ENCODE measurements at places on chromosomes 2 and 18.

DNA sequence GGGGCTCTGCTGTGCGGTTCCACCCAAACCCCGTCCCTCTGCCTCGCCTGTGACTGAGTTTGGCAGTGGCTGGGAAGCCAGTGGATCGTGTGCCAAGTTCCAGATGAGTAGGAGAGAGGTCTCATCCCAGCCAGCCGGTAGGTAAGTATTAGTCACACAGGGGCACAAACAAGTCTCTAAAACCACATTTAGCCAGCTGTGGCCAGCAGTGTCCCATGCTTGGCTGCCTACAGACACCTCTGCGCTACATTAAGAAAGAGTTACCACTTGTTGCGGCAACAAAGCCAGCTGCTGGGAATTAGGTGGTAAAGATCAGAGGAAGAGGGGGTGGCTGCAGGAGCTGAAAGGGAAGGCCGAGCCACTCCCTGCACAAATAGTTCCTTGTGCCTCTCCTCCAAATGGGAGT is 81.2 kb downstream of the GATA6 start:
- DNase-seq: no peak

- DNase-seq: no peak
Observed at GRCh38 chr2:1648241-1649102, 95.8 kb downstream of the PXDN start.

DNA sequence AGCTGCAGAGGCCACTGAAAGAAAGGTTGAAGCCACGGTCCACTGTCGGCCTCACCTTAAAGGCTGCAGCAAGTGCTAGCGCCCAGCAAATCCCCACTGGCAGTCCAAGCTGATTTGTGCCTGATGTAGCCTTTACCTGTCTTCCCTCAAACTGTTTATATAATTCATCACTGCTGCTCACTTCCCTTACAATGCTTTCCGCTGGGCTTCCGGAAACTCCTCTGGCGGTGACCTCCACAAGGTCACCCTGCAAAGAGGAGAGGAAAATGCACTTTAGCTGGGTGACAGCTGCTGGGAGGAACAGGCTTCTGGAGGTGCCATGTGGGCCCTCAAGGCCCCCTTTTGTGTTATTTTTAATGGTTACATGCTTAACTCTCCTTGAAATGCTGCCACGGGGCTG is 126.2 kb downstream of the CMPK2 start:
- no peak for DNase-seq

DNA sequence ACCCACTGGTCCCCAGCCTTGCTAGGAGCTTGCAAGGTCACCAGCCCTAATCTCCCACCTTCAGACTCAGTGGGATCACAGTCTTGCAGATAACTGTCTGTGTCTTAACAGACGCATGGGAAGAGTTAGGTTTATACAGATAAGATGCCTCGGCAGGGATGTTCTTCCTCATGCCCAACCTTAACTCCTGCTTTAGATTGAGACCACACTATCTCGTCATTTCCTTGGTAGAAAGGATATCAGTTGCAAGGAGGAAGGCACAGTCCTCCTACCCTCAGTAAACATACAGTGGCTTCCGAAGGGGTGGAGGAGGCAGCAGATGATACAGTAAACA is 7.2 kb downstream of the NT5DC4 start:
- peak; percentile 47 for DNase-seq

DNA sequence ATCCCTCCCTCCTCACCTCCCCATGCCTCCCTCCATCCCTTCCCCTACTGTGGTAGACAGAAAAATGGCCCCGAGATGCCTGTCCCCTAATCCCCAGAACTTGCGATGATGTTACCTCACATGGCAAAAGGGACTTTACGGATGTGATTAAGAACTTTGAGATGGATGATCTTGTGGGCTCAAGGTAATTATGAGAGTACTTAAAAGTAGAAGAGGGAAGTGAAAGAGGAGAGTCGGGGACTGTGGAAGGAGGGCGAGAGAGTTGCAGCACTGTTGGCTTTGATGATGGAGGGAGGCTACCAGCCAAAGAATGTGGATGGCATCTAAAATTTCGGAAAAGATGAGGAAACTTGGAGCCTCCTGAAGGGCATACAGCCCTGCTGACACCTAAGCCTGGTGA is 66.5 kb downstream of the AGAP1 start:
- DNase-seq: no peak

- DNase-seq: no peak
Observed at GRCh38 chr2:100887713-100888495, 68.0 kb downstream of the NPAS2 start.

GRCh38 chr18:23266717-23267446 is 131.6 kb downstream of the CABLES1 start:
- no peak for DNase-seq

DNA sequence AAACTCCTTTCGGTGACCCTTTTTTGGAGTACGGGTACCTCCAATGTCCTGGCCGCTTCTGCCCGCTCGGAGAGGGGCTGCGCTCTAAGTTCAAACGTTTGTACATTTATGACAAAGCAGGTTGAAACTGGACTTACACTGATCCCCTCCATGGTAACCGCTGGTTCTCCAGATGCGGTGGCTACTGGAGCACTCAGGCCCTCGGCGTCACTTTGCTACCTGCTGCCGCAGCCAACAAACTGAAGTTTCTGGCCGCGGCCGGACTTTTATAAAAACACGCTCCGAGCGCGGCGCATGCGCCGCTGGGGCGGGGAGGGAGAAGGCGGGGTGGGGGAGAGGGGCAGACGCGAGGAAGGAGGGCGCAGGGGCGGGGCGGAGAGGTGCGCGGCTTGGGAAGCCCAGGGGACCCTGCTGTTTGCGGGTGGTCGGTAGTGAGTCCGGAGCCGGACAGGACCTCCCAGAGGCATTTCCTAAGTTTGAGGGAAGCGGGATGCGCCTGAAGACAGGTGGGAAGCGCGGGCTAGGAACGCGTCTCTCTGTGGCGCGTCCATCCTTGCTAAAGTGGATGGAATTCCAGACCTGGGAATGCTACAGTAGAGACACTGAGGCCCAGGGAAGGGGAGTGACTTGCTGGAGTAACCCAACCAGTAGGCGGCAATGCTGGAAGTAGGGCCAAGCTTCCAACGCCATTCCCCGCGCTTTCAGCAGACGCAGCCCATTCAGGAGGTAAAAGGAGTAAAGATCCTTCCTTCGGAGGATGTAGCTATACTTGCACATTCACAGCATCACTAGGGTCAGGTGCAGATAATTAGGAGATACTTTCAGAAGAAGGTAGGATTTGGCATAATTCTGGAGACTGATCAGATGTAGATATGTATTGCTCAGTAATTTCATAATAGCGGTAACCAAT is at the start of gene CXCR4:
Gene CXCR4, minus strand, starts transcription at position 241 of the 910 bp plus-strand sequence. Its CDS starts 89 bp downstream, at position 152.
- peak; percentile 54 for DNase-seq

- no peak for DNase-seq
Observed at GRCh38 chr2:19255481-19255880, 102.9 kb downstream of the OSR1 start.

GRCh38 chr2:136221026-136221425 is 103.1 kb upstream of the CXCR4 start:
- DNase-seq: no peak

DNA sequence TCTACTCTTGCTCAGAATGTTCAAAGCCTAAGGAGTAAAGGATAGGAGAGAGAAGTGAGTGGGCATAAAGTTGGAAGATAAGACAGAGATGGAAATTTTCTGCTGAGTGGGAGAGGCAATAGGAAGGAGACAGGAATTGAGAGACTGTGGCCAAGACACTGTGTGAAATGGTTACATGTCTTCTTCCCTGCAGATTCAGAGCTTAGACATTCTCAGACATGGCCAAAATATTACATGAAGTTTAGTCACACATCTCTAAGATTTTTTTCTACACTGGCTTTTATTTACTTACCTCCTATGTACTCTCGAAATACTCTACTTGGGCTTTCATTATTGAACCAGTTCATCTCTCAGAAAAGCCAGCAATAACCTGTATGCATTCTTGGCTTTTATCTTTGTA is 363.0 kb upstream of the FANCL start:
- DNase-seq: no peak

DNA sequence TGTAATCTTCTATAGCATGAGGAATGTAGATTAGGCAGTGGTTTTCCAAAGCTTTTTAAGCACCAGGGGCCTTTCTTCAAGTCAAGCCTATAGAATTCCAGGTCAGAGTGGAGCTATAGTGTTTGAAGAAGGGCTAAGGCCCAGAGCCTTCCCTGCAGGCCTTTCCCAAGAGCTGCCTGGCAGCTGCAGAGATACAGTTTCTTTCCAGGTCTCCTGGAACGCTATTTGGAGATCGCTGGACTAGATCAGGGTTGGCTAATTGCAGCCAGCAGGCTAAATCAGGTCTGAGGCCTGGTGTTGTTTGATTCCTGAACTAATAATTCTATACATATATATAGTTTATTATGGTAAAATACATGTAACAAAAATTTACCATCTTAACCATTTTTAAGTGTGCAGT is 319.0 kb upstream of the SPRED2 start:
- DNase-seq: no peak

- no peak for DNase-seq
Observed at GRCh38 chr2:213688133-213688532, 403.9 kb downstream of the SPAG16 start.

GRCh38 chr18:78891185-78891762 is 88.3 kb upstream of the SALL3 start:
- no peak for DNase-seq

GRCh38 chr2:48198371-48198770 is 292.1 kb upstream of the FBXO11 start:
- no peak for DNase-seq

GRCh38 chr2:170812710-170813600 is 3.7 kb upstream of the GAD1 start:
- DNase-seq: peak; percentile 88

DNA sequence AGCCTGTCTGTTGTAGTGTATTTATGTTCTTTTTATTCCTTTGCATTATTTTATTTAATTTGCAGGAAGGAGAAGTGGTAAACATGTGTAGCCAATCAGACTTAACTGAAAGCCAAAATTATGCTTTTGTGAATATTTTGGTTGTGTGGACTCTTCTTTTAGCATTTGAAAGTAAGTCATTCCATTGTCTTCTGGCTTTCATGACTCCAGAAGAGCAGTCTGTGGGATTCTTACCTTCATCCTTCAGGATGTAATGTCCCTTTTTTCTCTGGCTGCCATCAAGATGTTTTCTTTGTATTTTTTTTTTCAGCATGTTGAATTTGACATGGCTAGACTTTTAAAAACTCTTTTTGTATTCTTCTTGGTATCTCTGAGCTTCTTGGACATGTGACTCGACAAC is 895.2 kb upstream of the ZEB2 start:
- DNase-seq: no peak

DNA sequence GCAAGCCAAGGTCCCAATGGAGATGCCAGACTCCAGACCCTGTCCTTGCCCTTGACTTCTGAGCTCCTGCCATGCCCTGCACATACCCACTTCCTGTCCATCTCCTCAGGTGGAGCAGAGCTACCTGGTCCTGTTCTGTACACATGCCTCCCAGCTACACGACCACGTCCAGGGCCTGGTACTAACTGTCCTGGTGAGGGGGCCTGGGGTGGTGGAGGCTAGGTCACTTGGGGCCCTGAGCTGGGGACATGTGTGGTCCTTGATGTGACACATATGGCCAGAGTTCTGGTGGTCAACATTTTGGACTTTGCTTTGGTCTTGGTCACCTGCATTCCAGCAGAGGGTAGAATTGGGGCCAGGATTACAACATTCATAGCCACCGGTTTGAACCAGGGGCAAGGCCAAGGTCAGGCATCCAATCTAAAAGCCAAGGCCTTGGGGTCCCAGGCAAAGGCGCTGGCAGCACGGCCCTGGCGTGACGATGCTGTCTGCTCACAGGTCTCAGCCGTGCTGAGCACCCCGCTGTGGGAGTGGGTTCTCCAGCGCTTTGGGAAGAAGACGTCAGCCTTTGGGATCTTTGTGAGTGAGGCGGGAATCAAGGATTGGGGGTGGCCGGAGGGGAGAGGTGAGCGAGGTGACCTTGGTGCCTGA is 12.6 kb downstream of the MFSD2B start:
- DNase-seq: no peak

DNA sequence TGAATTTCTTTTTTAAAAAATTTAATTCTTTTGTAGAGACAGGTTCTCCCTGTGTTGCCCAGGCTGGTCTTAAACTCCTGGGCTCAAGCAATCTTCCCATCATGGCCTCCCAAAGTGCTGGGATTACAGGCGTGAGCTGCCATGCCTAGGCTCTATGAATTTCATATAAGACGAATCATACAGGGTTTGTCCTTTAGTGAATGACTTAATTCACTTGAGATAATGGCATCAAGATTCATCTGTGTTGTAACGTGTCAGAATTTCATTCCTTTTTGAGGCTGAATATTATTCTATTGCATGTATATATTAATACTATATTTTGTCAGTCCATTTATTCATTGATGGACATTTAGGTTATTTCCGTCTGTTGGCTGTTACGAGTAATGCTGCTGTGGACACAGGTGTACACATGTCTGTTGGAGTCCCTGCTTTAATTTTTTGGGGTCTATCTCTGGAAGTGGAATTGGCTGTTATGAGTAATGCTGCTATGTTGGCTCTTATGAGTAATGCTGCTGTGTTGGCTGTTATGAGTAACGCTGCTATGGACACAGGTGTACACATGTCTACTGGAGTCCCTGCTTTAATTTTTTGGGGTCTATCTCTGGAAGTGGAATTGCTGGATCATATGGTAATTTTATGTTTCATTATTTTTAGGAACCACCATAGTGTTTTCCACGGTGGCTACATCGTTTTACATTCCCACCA is 210.6 kb downstream of the CAMKMT start:
- DNase-seq: no peak

DNA sequence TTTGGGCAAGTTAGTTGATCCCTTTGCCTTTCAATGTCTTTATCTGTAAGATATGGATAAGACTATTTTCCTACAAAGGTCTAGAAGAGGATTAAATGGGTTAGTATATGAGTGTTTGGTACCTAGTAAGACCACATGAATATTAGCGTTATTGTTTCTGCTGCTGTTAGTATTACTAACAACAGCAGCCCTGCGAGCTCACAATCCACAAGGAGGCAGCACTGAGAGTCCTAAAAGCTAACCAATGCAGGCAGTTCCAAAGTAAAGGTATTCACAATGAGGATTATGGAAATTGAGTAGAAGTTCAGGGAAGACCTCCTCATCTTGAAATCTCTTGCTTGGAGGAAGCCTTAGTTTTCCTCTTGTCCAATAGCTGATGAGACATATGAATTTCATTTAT is 248.9 kb downstream of the TDRD15 start:
- DNase-seq: peak; percentile 26

DNA sequence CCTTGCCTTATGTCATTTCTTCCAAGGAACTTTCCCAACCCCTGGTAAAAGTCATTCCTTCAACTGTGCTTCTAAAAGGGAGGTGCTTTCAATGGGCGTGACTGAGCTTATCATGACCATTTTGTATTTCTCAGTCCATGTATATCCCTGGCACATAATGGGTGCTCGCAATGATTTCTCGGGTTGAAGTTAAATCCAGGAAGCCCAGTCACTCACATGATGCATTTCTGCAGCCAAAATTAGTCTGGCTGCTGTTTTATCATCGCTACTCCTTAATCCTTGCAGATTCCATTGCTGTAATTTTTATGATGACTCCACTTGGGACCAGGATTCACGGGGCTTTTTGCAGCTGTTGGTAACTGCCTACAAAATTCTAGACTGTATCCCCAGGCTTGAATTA is 25.9 kb upstream of the RFX8 start:
- no peak for DNase-seq

GRCh38 chr2:158015428-158016076 is 86.1 kb upstream of the UPP2 start:
- DNase-seq: no peak

GRCh38 chr2:161131074-161131680 is 29.1 kb upstream of the TANK start:
- no peak for DNase-seq

- DNase-seq: no peak
Observed at GRCh38 chr2:164960159-164960558, 4.8 kb upstream of the SLC38A11 start.

Measured in K562 (cell line).